ENCODE measurements at places on chromosomes 16 and 17.

GRCh38 chr16:31094088-31094423 lies 541 bp downstream of the VKORC1 start:
- DNase-seq: no peak

- no peak for DNase-seq
These were observed 6.2 kb upstream of the CYLD start for GRCh38 chr16:50735629-50736122.

DNA sequence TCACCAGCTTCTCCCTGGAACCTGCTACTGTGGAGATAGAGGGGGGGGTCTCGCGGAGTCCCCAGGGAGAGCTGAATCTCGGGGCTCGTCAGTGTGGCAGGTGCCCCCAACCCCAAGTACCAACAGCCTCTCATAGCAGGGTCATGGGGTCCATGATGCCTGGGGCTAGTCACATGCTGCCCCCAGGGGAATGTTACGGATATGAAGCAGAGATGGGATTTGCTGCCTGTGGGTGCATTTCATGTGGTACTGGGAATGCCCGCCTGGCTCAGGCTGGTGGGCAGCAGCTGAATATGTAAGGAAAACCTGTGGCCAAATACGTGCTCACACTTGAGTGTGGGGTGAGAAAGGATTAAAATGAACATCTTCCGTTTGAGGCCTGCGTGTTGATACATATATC lies 49.4 kb downstream of the MEAK7 start:
- DNase-seq: no peak

DNA sequence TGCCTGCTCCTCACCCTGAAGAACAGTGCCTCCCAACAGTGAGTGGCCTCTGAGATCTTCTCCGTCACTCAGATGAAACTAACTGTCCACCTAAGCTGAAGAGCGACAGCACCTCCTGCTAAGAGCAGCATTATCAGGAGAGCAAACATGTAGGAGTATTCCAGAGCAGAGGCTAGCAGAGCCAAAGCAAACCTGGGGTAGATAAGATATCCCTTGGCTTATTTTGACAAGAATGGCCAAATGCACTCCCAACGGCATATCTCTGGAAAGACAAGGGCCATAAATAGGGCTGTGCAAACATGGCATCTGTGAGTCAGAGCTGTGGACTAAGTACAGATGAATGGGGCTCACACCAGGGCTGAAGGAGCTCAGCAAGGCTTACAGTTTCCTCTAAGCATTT lies 96.3 kb downstream of the NDEL1 start:
- no peak for DNase-seq

- DNase-seq: no peak
These were observed 58.5 kb downstream of the TNFRSF13B start for GRCh38 chr17:16913463-16913862.

DNA sequence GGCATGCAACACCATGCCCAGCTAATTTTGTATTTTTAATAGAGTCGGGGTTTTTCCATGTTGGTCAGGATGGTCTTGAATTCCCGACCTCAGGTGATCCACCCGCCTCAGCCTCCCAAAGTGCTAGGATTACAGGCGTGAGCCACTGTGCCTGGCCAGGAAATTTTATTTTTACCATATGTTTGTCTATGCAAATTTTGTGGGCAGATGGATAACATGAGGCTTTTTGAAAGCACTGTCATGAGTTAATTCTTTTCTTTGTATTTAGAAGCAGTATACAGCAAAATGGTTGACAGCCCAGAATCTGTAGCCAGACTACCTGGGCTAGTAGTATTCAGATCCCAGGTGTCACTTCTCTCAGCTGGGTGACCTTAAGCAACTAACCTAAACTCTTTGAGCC lies 8.5 kb upstream of the KPNB1 start:
- no peak for DNase-seq

GRCh38 chr17:82875407-82875856 lies 35.6 kb upstream of the ZNF750 start:
- DNase-seq: no peak
